ENCODE measurements at places on chromosomes 1 and 21.

GRCh38 chr1:97791251-97791650 lies 129.6 kb downstream of the DPYD start:
- DNase-seq = no peak

DNA sequence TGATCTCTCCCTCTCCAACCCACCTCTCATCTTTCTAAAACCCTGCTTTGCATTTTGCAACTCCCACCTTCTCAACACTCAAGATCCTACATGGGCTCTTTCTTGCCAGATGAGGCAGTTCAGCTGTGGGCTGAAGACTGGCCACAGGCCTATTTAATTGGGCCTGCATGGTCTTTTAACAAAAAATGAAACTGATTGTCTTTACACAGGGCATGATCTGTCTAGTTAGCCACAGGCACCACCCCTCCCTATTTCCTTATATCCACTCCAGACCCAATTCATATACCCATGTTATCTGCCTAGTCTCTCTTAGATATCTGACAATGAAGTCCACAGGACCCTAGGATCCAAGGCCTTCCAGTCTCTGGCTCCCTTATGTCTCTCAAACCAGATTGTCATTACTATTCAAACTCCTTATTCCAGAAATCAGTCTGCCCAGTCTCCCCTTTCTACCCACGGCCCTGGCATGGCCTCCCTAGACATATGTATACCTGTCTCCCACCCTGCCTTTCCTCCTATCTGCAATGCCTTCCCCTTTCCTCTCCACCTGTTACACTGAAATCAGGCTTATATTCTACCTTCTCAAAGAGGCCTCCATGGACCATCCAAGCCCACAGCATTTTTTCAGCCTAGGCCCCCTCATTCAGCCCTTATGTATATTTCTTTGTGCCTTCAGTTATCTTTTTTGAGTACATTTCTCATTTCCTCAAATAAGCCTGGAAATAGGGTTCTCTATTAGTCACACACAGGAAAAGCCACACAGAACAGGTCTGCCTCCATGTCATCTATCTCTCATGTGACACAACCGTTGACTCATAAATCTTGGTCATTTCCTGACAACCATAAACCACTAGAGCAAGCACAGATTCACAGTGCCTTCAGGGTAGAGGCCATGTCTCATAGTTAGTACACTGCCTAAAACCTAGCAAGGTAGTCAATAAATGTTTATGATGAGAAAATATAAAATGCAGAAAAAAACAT lies 39.0 kb downstream of the LPAR3 start:
- DNase-seq = peak; percentile 57

DNA sequence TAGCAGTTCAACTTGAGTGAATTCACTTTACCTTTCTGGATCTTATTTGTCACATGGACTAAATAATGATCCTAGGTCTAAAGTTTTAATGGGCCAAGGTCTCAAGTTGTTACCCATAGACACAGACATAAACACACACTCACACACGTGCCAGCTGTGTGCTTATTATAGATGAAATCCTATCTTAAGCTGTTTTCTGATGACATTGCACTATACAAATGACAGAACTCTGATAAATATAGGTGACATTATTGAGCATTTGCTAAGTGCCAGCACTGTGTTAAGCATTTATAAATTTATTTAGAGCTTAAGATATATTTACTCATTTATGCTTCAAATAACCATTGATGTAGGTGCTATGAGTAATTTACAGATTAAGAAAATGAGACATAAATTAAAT lies 474.4 kb upstream of the NR5A2 start:
- no peak for DNase-seq

DNA sequence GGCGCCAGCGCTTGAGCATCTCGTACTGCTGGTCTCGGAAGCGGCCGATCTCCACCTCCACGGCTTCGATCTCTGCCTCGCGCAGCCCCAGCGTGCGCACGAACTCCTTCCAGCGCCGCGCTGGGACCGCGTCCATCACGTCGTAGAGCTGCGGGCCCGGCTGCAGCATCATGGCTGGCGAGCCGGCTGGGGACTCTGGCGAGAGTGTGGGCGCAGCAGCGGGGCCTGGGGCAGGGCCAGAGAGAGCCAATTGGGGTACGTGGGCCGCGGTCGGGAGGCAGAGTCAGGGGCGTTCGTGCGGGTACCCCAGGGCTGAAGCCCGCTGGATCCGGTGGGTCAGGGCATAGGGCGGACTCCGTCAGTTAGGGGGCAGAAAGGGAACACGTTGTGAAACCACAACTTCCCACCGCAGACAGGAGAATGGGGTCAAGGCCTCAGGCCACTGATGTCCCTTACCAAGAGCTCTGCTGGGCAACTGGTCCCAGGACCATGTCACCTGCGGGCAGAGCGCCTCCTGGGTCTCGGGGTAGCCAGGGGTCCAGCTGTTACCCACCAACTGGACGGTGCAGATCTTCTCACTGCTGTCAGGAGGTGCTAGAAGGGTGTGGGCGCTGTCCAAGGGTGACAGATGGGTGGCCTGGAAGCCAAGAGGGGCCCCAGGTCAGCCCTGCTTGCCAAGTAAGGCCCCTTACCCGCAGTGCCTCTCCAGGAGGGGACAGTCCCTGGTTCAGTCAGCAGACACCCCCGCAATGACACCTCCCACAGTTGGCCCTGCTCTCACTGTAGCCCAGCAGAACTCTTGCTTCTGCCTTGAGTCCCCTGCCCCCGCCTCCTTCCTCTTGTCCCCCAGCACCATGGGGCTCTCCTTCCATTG lies 4.2 kb downstream of the TNFRSF25 start:
- no peak for DNase-seq

DNA sequence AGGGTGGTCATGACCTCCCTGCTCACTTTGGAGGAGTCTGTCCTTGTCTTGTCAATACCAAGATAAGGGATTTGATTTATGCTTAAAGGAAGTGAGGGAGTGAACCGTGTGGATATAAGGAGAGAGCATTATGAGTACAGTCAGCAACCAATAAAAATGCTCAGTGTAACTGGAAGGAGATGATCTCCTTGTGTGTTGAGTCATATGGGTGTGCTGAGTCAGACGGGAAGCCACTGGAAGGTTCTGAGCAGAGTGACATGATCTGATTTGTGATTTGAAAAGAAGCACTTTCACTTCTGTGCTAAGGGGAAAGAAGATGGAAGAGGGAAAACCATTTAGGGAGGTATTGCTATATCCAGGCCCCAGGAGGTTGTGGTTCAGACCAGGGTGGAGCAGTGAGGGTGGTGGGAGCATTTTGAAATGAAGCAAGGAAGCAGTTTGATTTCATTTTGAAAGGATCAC lies 2.5 kb upstream of the BCL10 start:
- DNase-seq = peak; percentile 79

- no peak for DNase-seq
These were observed 237.9 kb downstream of the FOXD2 start for GRCh38 chr1:47675721-47676120.

DNA sequence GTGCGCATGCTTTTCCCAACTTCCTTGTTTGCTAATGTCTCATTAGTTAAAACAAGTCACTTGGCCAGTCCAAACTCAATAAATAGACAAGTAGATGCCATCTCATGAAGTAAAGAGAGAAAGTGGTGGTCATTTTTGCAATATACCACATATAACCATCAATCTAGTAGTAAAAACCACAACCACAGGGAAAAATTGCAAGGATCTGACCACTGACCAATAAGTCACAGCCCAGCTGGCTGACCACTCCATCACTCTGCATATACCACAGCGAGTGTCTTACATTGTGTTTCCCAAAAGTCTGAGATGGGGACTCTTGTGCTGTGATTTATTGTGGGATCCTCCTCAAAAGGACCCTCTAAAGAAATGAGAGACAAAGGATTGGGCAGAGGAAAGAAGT lies 76.0 kb downstream of the FH start:
- DNase-seq = no peak

GRCh38 chr1:42690477-42691156 lies 8.4 kb downstream of the YBX1 start:
- no peak for DNase-seq

DNA sequence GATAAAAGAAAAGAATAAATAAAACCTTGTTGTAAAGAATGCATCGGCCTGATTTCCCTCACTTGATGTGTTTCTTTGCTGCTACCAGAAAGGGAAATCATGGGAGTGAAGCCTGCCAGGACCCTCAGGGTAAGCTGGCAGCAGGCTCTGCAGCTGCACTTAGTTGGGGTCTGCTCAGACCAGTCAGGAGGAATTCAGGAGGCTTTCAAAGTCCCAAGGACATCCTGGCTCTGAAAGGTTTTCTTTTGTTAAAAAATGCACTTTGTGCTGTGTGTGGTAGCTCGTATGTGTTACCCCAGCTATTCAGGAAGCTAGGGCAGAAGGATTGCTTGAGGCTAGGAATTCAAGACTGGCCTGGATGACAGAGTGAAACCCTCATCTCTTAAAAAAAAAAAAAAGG lies 254.8 kb downstream of the ZNF648 start:
- DNase-seq = no peak

DNA sequence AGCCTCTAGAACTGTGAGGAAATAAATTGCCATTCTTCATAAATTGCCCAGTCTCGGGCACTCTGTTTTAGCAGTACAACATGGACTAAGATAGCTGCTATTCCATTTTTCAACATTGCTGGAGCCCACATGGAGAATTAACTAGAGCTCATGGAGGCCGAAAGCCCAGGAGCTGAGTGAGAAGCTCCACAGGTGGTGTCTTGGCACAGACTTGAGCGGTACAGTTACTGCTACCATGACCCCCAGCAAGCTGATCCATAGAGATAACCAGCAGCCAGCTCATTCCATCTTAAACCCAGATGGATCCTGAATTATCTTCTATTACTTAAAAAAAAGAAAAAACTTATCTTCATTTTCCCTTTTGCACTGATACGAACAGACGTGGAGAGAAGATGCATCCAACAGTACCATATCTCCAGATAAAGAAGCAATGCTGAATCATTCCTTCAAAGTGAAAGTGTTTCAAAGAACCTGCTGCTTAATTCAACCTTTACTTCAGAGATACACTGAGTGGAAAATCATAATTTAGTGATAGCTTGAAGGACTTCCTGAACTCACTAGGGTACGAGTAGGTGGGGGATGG lies 115.1 kb downstream of the SETD4 start:
- DNase-seq = no peak

DNA sequence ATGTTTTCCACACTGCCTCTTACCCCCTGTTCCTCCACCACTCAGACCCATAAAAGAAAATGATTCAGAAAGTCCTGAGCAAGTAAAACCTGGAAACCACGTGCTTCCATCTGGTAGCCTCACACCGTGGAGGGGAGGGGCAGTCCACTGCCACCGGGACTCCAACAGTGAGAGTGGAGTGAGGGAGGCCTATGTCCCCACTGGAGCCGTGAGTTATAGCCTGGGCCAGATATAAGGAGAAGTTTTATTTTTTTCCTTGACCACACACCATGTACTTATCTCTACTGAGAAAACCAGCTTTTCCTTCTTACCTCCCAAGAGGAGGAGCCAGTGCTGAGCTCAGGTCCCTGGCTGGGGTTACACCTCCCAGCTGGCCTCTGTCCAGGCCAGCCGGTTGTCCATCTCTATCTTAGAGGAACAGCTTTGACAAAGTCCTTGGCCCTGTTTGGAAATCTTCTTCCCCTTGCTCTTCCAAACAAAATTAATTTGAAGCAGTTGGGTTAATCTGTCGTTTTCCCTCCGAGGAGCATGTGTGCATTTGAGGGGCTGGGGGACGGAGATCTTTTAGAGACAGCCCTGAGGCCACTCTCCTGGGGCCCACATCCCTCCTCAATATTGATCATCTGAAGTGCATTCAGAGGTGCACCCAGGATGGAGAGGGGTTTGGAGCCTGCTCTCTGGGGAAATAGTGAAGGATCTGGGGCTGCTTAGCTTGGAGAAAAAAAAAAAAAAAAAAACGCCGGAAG lies 49.1 kb upstream of the SERBP1 start:
- peak; percentile 18 for DNase-seq

DNA sequence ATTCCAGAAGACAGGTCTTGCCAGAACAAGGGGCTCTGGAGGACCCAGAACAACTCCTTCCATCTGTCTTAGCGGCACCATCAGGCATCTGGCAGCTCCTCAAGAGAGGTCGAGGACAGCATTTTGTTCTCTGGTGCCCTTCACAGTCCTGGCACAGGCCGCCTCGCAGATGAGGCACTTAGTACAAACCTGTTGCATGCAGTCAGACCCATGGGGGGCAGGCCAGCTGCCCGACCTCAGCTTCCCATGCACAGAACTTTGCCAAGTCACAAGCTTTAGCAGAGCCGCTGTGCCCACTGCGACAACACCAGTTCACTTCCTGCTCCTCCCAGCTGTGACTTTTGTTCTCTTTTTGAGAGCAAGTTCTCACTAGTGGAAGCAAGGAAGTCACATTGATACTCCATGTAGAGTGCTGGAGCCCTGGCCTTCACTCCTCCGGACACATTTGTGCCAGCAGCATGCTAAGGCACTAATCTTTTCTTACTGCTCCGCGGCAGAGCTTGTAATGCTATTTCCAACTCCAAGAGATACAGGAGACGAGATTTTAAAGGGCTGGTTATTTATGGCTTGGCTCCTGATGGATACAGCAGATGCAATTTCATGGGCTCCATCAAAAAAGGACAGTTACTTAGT lies 44.6 kb downstream of the HMGB4 start:
- no peak for DNase-seq

DNA sequence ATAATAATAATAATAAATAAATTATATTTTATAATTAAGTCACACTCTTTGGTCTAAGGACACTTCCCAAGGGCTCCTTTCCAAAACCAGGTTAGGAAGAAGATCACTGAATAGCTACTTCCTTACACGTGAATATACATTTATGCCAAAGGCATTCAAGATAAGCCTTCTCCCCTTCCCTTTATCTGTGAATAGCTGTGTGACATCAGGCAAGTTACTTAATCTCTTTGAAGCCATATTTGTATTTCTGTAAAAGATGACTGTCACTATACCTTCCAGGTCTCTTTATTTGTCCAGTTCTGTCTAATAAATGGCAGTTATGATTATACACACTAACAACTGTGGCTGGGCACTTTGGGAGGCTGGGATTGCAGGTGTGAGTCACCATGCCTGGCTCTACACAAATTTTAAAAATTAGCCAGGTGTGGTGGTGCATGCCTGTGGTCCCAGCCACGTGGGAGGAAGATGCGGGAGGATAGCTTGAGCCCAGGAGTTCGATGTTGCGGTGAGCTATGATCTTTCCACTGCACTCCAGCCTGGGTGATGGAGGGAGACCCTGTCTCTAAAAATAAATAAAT lies 5.5 kb upstream of the RNF11 start:
- DNase-seq = no peak

GRCh38 chr1:52825868-52826267 lies 16.7 kb upstream of the ZYG11A start:
- DNase-seq = no peak
